Activated CD4-positive, alpha-beta memory T cell treated with anti-CD3 and anti-CD28 coated beads, Interleukin-2, amount 10 ng/mL, durations not matched to agents 7 days and 5 days (primary cell): ENCODE measurements at places on chromosomes 2 and 18.

- no peak for DNase-seq
Measured at GRCh38 chr2:64289737-64290136, 145.5 kb upstream of the PELI1 start.

- DNase-seq: no peak
Measured at GRCh38 chr2:240432430-240432819, 3.0 kb upstream of the GPC1 start.

GRCh38 chr2:227363756-227364155 lies 15.3 kb downstream of the TM4SF20 start:
- DNase-seq: no peak

- no peak for DNase-seq
Measured at GRCh38 chr2:202690321-202690900, 55.6 kb downstream of the FAM117B start.

GRCh38 chr18:52216109-52216508 lies 123.9 kb upstream of the DCC start:
- DNase-seq: no peak

- DNase-seq: no peak
Measured at GRCh38 chr2:233083782-233084181, 23.6 kb downstream of the INPP5D start.
